ENCODE measurements at places on chromosomes 6 and 20. TPM values are rescaled to one million over a fixed set of nuclear protein-coding genes. Genes with fewer than 3 reads are reported as not detected.
A peak's percentile ranks its signal among the peaks of the same experiment; 100 is the strongest.

GNAS-AS1 gene
- total RNA-seq = 0.17 TPM

HCK gene
- 1.7 TPM for total RNA-seq

SLC4A11 gene
- total RNA-seq = 0.33 TPM

RIPOR2 gene
- total RNA-seq = 1.1 TPM

TRAPPC3L gene
- not detected for total RNA-seq

KIF6 gene
- 1.6 TPM for total RNA-seq

DNA sequence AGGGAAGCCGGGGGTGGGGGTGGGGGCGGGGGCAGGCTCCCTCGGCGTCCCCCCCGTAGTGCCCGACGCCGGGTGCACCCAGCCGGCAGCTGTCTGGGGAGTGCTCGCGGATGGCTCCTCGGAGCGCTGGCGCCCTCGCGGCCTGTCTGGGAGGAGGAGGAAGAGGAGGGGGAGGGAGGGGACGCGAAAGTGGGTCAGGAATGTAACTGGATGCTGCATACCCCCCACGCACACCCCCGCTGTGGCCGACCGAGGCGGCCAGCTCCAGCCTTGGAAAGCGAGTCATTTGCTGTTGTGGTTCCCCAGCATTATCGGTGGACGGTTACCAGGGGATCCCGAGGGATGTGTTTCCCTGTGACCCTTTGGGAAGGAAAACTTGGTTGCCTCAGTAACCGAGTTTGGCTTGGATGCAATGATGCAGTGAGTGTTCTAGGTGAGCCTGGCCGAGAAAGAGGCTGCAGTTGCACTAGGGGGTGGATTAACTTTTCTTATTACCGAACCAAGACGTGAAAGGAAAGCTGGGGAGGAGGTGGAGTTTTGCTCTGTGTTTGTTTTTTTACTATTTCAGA, 55.2 kb upstream of the RREB1 start:
- peaks cover 3% of the 10 kb centered on the region for H3K4me1 ChIP-seq

DNA sequence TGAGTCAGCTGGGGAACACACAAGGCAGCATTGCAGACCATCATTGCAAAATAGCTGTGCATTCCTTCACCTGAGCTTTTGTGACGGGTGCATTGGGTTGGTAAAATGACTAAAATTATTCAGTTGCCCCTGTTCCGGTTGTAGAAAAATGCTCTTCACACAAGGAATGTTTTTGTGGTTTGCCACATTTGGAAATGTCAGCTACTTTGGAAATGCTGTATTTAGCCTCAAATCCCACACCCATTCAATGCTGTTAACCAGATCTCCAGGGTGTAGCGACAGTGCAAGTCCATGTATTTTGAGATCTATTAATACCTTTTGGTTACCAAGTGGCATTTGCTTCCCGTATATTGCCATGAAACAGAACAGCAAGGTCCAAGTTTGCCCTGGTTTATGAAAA, 201.2 kb downstream of the FOXA2 start:
- DNase-seq = no peak
- no peak overlapping the region for H3K27ac ChIP-seq
- H3K36me3 ChIP-seq = no peaks in the 10 kb centered on the region
- H3K27me3 ChIP-seq = no peaks in the 10 kb centered on the region
- no peak overlapping the region for H3K4me3 ChIP-seq

- no peak overlapping the region for H3K4me3 ChIP-seq
- H3K4me1 ChIP-seq = no peaks in the 10 kb centered on the region
- DNase-seq = no peak
- H3K27ac ChIP-seq = no peak overlapping the region
Observed at GRCh38 chr6:29531668-29532067, 27.9 kb downstream of the UBD start.

DNA sequence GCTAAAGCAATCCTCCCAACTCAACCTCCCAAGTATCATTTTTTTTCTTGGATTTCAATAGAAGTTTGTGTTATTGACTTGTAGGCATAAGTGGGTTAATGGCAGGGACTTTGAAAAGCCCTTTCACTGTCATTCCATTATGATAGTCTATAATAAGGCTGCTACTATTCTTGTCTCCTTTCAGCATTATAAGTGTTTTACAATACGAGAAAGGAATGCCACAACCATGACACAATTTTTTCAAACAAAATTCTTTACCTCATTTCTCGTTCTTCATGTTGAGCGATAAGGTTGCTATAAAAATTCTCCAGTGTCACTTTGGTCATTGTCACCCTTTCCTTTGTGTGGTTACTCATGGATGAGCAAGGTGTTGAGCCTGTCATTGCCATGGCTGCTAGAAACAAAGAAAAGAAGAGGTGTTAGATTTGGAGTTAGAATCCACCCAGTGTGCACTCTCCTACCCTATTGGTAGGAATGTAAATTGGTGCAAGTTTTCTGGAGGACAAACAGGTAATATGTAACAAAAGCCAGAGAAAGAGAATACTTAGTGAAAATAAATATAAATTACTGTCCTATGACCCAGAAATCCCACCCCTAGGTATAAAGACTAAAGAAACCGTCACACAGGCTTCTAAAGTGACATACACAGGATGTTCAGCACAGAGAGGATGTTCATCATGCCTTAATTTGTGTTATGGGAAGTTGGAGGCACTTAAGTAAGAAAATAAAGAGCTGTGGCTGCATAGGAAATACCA, 7.3 kb downstream of the STK38 start:
- peaks cover 9% of the 10 kb centered on the region for H3K4me1 ChIP-seq
- H3K4me3 ChIP-seq = no peak overlapping the region
- no peaks in the 10 kb centered on the region for H3K27me3 ChIP-seq
- H3K27ac ChIP-seq = no peak overlapping the region

DNA sequence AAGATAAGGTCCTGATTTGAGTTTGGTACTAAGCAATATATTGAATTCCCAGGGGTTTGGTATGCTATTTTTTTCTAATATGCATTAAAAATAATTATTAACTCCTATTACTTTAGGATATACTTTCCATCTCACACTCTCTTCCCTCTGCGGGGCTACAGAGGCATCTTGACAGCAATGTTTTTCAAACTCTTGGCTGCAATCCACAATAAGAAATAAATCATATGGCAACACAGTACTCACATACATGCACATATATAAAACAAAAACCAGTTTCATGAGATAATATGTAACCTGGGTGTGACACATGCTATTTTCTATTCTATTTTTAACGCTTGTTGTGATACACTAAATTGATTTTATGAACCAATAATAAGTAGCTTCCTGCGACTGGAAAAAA, 189.5 kb downstream of the UNC5CL start:
- no peak for DNase-seq
- no peaks in the 10 kb centered on the region for H3K36me3 ChIP-seq
- H3K27me3 ChIP-seq = no peaks in the 10 kb centered on the region
- H3K4me1 ChIP-seq = peaks cover 3% of the 10 kb centered on the region

DNA sequence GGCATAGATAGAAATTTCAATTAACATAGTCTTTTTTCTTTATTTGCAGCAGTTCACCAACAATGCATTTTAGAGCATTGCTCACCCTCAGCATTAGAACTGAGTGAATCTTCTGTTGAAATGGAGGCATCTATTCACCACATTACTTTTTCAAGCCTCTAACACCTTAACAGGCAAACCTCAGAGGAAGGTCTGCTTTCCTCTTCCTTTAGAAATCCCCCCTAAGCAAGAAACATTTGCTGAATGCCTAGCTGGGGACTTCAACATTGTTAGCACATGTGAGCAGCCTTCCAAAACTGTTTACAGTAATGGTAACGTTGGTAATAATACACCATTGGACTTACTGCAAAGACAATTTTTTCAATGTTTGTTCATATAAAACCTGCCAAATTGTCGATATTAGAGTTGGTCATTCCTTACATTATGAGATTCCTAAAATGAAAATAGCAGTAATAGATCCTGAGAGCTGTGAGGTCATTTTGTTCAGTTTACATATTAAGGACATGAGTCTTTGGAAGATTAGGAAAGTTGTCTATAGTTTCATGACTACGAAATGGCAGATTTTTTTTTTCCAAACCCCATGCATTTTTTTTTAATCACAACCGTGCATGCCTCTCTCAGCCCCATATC, 20.6 kb upstream of the AKIRIN2 start:
- no peaks in the 10 kb centered on the region for H3K36me3 ChIP-seq
- H3K4me1 ChIP-seq = peaks cover 2% of the 10 kb centered on the region
- no peak for DNase-seq
- H3K4me3 ChIP-seq = no peak overlapping the region

GRCh38 chr6:109093732-109094415, 772 bp downstream of the SESN1 start:
- no peaks in the 10 kb centered on the region for H3K36me3 ChIP-seq
- no peak for DNase-seq
- no peaks in the 10 kb centered on the region for H3K27me3 ChIP-seq
- H3K27ac ChIP-seq = peak overlapping the region; percentile 99

- H3K4me1 ChIP-seq = no peaks in the 10 kb centered on the region
- no peaks in the 10 kb centered on the region for H3K27me3 ChIP-seq
- no peak overlapping the region for H3K4me3 ChIP-seq
- no peak overlapping the region for H3K27ac ChIP-seq
- DNase-seq = no peak
Observed at GRCh38 chr20:63234693-63235398, 859 bp upstream of the BIRC7 start.

DNA sequence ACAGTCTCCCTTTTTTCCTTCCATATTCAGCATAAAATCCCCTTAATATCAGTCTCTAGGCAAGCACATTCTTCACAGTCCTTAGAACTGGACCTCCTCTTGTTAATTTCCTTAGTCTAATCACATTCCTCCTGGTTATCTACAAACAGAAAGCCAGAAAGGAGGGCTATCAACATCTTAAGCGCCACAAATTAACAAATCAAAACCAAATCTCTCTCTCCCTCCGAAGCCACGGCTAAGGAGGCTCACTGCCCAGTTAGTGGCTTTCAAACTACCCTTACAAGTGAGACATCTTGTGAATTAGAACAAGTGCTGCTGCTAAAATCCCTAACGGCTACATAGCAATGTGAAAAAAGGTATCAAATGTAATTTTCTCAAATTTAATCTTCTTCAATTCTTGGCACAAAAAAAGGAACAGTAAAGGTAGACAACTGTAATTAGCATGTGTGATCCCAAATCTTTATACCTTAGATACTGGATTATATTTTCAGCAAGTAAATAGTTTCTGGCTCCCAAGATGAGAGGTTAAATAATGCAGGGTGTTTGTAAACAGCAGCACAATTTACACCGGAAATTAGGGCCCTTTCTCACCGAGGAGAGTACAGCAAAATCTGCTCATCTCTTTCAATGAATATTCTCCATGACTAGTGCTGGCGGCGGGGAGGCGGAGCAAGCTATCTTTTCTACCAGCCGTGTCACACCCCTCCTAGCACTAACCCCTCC, 1.4 kb upstream of the TRIM39 start:
- H3K36me3 ChIP-seq = no peaks in the 10 kb centered on the region
- H3K27ac ChIP-seq = no peak overlapping the region
- no peaks in the 10 kb centered on the region for H3K27me3 ChIP-seq
- peaks cover 5% of the 10 kb centered on the region for H3K4me1 ChIP-seq
- peak overlapping the region; percentile 48 for H3K4me3 ChIP-seq

DNA sequence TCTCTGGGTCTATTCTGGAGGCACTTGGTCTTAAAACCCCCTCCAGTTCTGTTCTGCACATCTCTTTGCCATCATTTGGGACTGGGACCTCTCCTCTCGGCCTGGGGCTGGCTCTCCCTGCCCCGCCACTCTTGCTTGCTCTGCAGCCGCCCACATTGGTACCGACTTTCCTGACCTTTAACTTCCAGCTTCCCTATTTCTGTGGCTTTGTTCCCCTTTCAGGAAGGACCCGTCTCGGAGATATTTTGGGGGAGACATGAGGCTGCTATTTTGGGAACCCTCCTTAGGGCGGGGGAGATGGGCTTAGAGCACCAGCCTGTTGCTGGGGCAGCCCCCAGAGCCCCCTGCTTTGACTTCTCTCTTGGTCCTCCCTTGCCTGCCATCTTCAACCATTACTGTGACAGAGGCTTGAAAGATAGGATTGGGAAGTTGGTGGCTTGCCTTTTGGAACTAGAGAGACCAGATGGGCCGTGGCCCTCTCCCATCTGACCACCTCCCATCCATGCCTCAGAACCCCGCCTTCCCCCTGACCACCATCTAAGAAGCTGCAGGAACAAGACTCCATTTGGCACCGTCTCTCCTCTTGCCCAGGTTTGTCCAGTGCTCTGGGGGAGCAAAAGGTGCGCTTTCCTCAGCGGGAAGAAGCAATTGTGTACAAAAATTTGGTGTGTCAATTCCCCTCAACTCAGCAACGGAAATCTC, 914 bp downstream of the TREM2 start:
- H3K27me3 ChIP-seq = no peaks in the 10 kb centered on the region
- H3K4me1 ChIP-seq = no peaks in the 10 kb centered on the region
- DNase-seq = no peak
- H3K36me3 ChIP-seq = no peaks in the 10 kb centered on the region

DNA sequence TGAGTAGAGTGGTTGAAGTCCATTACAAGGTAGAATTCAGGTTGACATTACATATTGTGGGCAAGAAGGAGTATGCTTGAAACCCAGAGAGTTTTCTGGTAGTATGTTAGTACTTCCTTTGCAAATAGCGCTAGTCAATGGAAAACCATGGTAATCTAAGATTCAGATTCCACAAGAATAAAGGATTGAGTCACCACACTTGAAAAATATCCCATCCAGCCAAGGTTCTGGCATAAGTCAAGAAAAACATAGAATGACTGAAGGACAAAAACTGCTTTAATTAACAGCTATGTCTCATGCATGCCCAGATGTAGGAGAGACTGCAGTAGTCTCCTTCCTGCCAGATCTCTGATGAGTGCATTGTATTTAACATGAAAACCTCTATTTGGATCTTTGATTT, 469.8 kb downstream of the BMP2 start:
- no peaks in the 10 kb centered on the region for H3K36me3 ChIP-seq
- H3K27me3 ChIP-seq = no peaks in the 10 kb centered on the region
- no peak overlapping the region for H3K4me3 ChIP-seq
- no peak overlapping the region for H3K27ac ChIP-seq
- DNase-seq = no peak

- H3K4me3 ChIP-seq = no peak overlapping the region
- no peak overlapping the region for H3K27ac ChIP-seq
- no peaks in the 10 kb centered on the region for H3K27me3 ChIP-seq
- H3K36me3 ChIP-seq = no peaks in the 10 kb centered on the region
- DNase-seq = peak; percentile 12
- peaks cover 5% of the 10 kb centered on the region for H3K4me1 ChIP-seq
Observed at GRCh38 chr6:150547502-150548222, 52.0 kb upstream of the PLEKHG1 start.

GRCh38 chr20:64082126-64082731, 2.0 kb downstream of the LKAAEAR1 start:
- DNase-seq = no peak
- H3K27me3 ChIP-seq = no peaks in the 10 kb centered on the region
- H3K36me3 ChIP-seq = no peaks in the 10 kb centered on the region
- no peak overlapping the region for H3K4me3 ChIP-seq
- H3K4me1 ChIP-seq = no peaks in the 10 kb centered on the region

GRCh38 chr6:151434369-151434768, 17.6 kb downstream of the RMND1 start:
- no peaks in the 10 kb centered on the region for H3K36me3 ChIP-seq
- no peaks in the 10 kb centered on the region for H3K27me3 ChIP-seq
- DNase-seq = no peak
- no peak overlapping the region for H3K27ac ChIP-seq
- H3K4me1 ChIP-seq = peaks cover 2% of the 10 kb centered on the region
